T-cell (primary cell): ENCODE measurements at places on chromosomes 16 and 17.

- DNase-seq, result no peak
These were observed 46.6 kb downstream of the PIK3R5 start for GRCh38 chr17:8918807-8919465.

GRCh38 chr17:75910699-75911098 lies 6.0 kb upstream of the MRPL38 start:
- no peak for DNase-seq

DNA sequence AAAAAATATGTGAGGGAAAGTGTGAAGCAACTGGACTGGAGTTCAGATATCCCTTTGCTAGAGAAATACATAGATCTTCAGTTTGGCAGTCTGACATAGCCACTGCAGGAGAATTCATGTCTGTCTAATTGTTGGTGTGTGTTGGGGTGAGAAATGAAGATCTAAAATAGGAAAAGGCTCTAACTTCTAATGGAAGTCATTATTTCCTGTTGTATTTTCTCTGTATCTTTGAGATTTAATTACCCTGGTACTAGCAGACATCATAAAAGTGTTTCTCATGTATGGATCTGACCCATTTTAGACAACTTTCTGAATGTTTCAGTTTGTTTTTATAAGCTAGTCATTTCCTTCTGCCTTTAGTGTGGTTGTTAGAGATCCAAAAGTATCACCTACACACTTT lies 128.3 kb downstream of the NLK start:
- no peak for DNase-seq

DNA sequence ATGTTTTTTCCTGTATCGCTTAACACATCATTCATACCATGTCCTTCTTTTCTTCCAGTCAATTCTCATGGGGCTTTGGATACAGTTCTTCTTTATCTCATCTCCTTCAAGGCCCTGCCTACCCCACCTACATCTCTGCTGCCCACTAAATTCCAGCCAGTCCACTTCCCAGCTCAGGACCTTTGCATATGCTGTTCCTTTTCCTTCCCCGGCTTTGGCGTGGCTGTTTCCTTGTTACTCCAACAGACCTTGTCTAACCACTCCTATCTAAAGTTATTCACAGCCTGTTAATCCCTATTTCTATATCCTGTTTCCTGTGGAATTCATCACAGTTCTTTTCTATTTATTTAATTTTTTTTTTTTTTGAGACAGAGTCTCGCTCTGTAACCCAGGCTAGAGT lies 6.6 kb upstream of the STAT3 start:
- no peak for DNase-seq

GRCh38 chr17:79937391-79938335 lies 98.0 kb downstream of the TBC1D16 start:
- DNase-seq, result peak; percentile 30

GRCh38 chr17:44220213-44221083 lies 973 bp upstream of the UBTF start:
- peak; percentile 40 for DNase-seq

- no peak for DNase-seq
These were observed 2.0 kb upstream of the GSE1 start for GRCh38 chr16:85611194-85611443.

DNA sequence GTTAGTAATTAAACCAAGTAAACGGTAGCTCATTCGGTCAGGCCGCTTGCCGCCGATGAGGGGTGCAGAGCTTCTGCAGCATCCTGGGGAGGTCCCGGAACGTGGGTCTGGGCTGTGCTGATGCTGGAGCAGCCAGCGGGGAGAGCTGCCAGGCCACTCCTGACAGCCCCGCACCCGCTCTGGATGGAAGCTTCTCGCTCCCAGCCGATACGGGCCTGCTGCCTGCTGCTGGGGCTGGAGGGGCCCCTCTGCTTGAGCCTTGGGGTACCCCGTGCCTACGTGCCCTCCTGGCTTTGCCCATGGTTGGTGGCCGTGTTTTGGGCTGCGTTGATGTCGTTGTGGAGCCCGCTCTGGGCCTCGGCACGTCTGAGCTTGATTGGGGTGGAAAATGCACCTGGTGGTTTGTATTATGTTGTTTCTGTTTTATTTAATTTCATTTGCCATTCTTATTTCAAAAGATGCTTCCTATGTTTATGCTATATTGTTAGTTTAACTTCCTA lies 41.6 kb upstream of the ZNF750 start:
- no peak for DNase-seq
